IMR-90 (cell line): ENCODE measurements at places on chromosomes 1 and 21.
A peak's percentile ranks its signal among the peaks of the same experiment; 100 is the strongest.

- peak; percentile 81 for DNase-seq
These were observed 2.6 kb upstream of the TOR3A start for GRCh38 chr1:179079113-179079761.

DNA sequence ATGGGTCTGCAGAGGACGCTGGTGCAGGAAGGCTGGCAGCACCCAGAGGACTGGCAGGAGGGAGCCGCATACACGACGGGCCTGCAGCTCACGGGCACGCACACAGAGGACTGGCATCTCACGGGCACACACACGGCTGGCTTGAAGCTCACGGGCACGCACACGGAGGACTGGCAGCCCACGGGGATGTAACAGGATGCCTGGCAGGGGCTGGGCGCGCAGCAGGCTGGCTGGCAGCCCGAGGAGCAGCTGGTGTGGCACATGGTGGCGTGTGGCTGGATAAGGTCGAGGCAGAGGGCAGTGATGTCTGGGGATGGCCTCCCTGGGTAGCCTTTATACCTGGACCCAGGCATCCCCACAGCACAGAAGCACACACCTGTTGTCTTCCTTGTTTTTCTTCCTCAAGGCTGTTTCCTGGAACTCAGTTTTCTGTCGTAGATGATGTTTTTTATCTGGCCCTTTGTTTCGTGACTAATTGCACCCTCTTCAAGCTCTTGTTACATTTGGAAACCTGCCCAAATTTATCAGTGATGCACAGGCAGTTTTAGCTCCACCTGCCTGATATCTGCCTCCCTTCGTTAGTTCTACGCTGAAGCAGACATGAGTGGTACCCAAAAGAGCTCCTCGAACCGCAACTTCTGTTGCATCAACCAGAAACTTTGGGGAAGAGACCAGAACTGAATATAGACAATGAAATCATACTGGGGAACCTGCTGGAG, at the start of gene KRTAP12-1:
KRTAP12-1 (minus strand) TSS at position 303 of the 719 bp plus-strand sequence; CDS start at position 263, 40 bp downstream.
- no peak for DNase-seq

DNA sequence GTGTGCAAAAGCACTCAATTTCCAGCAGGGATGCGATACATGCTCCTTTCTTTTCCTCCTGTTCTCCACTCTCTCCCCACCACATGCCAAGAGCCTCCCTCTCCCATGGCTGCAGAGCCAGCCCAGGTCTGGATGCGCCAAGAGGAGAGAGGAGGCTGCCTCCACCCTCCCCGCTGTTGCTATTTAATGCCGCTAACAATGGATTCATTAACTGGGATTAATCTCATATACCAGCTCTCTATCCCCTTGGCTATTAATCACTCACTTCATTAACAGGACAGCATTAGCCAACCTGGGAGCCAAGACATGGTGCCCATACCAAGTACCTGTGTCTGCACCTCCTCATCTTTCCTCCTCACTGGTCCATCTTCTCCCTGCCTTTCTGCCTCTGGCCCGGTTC, 49.1 kb upstream of the SCMH1 start:
- DNase-seq = no peak

- no peak for DNase-seq
These were observed 2.8 kb downstream of the SZRD1 start for GRCh38 chr1:16369821-16370220.

- DNase-seq = no peak
These were observed 953.0 kb downstream of the AMY1C start for GRCh38 chr1:104702731-104703130.

- no peak for DNase-seq
These were observed 5.2 kb downstream of the DEGS1 start for GRCh38 chr1:224188286-224188685.

GRCh38 chr1:89657886-89658285, 25.0 kb downstream of the LRRC8C start:
- peak; percentile 51 for DNase-seq

- no peak for DNase-seq
These were observed 114.7 kb upstream of the IRF2BP2 start for GRCh38 chr1:234724516-234725176.

DNA sequence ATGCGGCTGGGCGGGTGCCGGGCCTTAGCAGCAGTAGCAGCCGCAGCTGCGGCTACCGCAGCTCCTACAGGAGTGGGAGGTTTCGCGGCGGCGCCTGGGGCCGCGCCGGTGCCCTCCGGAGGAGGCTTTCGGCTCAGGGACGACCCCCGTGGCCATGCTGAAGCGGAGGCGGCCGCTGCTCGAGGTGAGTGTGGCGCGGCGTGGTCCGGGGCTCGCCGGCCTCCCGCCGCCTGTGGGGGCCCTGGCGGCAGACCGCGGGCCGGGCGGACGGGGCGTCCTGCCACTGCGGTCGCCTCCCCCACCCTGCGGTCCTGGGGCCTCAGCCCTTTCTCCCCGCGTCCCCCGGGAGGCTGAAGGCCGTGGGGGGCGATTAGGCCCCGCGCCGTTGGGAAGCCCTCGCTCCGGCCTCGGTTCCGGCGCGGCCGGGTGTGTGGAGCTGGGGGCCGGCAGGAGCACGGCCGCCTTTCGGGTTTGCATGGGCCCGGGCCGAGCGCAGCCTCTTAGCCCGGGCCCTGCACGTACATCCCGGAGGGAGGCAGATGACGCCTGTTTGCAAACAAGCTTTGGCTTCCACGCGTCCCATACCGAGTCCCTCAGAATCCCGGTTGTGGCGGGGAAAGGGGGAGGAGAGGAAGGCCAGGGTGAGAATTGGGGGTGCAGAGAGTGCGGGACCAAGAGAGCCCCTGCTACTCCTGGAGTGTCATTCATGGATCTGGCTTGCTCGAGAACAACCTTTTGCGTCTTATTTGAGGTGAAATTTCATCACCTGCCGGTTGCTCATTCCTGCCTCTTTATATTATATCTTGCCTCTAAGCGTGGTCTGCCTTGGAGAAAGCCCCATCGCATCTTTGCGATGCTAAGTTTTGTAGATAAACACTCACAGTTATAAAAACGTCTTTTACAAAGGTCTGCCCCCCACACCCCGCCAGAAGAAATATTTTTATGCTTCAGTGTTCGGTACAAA, 613 bp downstream of the ZFYVE9 start:
- DNase-seq = peak; percentile 52

DNA sequence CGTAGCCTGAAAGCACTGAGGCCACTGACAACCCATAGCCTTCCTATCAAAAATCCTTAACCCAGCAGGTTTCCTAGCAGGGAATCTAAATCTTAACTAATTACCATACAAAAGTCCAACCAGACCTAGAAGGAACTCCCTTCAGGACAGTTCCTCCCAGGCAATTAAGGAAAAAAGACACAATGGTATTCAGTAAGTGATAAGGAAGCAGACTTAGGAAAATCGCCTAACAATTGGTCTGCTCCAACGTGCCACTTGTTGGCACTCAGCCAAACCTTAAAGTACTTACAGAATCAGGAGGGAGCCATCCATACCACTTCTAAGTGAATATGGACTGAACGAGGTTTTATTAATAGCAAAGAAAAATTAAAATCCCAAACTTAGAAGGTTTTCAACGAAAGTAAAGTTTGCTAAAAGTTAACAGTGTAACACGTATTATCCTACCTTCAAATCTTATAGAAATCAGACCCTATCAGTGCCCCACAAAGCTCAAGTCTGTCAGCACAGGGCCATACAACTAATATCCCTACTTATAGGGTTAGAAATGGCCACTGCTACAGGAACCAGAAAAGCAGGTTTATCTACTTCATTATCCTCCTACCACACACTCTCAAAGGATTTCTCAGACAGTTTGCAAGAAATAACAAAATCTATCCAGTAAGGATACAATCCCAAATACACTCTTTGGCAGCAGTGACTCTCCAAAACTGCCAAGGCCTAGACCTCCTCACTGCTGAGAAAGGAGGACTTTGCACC, 29.0 kb downstream of the SPATA6 start:
- DNase-seq = no peak

DNA sequence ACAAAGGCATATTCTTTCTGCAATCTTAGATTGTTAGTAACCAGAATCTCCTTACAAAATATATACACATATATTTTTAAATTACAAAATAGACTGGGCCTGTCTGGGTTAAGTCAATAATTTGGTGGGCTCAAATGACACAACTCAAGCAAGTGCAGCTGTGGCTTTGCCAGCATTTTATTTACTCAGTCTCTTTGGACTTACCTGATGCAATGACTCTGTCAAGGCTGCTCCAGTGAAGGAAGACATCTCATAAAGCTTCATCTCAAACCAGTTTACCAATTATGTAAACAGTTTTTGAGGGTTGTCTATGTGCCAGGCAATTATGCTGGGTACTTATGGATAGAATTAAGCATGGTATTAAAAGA, 22.8 kb upstream of the ABCA4 start:
- DNase-seq = no peak

GRCh38 chr21:35116777-35117176, 67.7 kb upstream of the RUNX1 start:
- no peak for DNase-seq

DNA sequence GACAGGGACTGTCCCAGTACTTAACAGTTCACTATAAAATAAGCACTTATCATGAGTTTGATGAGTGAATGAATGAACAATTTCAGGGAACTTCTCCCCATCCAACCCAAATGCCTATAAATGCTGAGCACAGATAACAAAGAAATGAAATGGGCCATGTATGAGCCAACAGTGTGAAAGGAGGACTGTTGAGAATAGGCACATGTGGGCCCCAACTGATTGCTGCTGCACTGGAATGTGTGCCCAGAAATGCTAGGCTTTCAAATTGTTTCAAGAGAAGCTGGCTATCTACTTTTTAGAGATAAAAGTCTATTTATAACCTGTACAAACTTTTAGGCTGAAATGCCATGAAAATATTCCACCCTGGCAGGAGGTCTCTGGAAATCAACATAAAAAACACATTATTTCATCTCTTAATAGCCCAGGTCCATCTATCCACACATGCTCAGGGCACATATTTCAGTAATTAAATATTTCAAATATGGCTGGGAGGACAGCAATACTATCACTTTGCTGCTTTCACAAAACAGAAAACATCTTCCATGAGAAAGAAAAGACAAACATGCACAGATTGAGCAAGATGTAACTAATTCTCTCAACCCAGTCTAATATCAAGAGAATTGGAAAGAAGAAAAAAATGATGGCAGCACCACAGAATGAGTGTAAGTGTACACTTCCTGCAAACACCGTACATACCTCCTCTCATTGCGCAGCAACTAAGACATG, 49.8 kb downstream of the COLGALT2 start:
- no peak for DNase-seq

GRCh38 chr1:8878448-8878697, at the start of gene ENO1:
Gene ENO1 (minus strand): TSS chr1:8878686. CDS start chr1:8874908, 3,778 bp downstream.
- no peak for DNase-seq

DNA sequence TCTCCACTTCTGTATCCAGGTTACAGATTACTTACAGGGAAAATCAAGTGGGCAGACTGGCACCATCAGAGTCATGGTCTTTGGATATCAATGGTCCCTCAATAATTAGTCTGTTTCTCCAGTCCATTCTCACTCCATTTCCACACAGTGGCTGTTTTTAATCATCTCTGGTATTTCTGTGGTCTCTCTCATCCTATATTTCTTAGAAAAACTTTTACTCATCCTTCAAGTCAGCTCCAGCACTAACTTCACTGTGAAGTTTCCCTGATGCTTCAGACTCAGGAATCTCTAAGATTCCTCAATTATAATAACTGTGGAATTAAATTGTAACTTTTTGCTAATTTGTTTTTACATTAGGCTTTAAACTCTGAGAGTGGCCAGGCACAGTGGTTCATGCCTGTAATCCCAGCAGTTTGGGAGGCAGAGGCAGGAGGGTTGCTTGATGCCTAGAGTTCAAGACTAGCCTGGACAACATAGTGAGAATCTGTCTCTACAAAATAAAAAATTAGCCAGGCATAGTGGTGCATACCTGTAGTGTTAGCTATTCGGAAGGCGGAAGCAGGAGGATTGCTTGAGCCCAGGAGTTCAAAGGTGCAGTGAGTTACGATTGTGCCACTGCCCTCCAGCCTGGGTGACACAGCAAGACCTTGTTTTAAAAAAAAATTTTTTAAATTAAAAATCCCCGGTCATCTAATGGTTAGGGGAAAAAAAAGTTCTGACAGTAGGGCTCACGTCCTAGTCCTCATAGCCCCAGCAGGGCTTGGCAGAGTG, 10.6 kb downstream of the CD160 start:
- no peak for DNase-seq

GRCh38 chr1:20552728-20553445, 514 bp downstream of the FAM43B start:
- DNase-seq = no peak

GRCh38 chr1:156213644-156213966, 798 bp downstream of the PMF1 start:
- DNase-seq = no peak

DNA sequence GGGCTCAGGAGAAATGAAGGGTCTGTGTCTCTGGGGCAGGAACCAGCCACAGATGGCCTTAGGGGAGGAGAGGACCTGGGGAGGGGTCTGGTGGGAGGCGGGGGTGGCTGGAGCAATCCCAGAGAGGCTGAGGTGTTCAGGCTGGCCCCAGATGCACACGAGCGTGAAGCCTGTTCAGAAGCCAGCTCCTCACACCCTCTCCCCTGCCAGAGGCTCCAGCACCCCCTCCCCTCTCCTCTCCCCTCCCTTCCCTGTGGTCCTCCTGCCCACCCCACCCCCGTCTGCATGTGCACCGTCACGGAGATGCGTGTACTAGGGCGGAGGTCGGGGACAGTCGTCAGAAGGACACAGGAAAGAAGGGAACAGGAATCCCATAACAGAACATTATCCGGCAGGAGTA, 115.0 kb upstream of the COL6A1 start:
- DNase-seq = no peak

DNA sequence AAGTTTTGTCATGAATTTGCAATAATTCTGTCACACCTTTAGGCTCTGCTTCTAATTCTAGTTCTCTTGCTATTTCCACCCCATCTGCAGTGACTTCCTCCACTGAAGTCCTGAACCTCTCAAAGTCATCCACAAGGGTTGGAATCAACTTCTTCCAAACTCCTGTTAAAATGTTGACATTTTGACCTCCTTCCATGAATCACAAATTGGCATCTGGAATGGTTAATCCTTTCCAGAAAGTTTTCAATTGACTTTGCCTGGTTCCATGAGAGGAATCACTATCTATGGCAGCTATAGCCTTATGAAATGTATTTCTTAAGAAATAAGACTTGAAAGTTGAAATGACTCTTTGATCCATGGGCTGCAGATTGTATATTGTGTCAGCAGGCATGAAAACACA, 19.7 kb upstream of the SFT2D2 start:
- no peak for DNase-seq

DNA sequence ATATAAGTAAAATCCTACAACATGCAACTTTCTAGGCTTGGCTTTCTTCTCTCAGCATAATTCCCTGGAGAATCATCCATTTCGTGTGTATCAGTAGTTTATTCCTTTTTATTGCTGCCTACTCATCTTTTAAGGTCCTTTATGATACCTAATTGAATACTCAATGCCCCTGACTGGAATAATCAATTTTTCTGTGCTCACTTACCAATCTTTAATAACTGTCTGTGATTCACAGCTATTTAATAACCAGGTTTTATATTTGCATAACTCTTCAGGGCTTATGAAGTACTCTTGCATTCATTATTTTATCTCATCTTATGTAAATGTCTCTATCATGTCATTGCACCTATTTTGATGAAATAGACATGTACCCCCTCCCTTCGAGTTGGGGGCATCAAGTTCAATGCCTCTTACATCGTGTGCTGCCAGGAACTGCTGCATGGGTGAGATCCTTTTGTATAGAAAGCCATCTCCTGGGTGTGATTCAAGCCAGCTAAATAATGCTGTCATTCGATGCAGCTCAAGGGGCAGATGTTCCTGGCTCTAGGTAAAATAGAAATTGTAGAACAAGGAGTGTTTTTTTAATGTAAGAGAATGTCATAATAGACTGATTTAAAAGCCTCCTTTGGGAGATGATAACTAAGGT, 222.7 kb downstream of the SLC35F3 start:
- no peak for DNase-seq
